ENCODE measurements at places on chromosomes 6 and 20.

DNA sequence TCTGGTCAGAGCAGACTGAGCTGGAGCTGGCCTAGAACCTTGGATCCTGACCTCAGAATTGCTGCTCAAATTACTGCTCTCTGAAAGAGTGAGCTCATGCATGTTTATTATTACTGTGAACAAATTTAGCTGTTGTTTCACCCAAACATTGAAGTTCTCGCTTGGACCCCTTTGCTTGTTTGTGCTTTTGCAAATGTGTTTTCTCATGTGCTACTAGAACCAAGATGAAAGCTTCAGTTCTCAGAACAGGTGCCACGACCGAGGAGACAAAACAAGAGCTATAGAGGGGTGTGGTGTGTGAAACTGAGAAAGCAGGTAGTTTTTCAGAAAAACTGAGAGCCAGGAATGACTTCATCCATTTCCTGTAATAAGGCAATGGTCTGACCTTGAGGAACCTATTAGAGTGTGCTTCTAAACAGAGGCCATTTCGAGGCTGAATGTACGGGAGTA, 50.0 kb upstream of the ESR1 start:
- peak; percentile 2 for DNase-seq

- DNase-seq, result no peak
Measured at GRCh38 chr6:3165631-3166534, 8.5 kb upstream of the TUBB2A start.

DNA sequence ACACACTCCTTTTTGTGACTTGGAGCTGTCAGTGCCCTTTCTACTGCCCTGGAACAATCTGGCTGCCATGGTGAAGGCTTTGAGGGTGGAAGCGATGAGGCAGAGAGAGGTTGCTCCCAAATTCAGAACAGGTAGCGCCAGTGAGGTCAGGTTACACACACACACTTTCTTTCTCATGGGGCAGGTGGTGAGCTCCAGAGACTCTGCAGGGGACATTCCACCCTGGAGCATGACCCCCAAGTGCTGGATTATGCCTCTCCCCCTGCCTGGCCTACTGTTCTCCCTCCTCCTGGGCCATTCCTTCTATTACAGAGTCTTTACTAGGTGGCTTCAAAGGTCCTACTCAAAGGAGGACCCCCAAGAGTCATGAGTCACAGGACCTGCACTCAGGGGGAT, 98.0 kb downstream of the EYA2 start:
- DNase-seq, result no peak

- DNase-seq, result no peak
Measured at GRCh38 chr6:11580686-11581405, 43.3 kb downstream of the TMEM170B start.
